ENCODE measurements at places on chromosomes 3 and 15.

- DNase-seq: no peak
Measured at GRCh38 chr3:141830508-141830907, 45.9 kb upstream of the ATP1B3 start.

DNA sequence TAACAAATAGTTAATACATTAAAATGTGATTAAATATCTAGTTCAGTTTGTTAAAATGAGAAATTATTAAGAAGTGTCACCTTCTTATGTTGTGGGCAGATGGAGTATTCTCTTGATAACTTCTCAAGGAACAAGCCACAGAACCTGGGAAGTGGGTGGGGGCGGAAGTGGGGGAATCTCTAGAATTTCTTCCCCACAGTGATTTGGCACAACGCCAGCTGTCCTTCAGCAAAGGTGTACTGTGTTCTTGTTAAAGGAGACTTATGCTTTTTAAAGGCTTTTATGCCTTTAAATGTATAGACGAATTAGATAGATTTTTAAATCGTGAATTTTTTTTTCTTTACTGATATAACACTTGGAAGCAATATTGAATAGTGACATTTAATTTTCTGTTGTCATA lies 42.4 kb downstream of the SEC22A start:
- DNase-seq: no peak

- DNase-seq: no peak
Measured at GRCh38 chr3:133529809-133530208, 43.7 kb upstream of the CDV3 start.

DNA sequence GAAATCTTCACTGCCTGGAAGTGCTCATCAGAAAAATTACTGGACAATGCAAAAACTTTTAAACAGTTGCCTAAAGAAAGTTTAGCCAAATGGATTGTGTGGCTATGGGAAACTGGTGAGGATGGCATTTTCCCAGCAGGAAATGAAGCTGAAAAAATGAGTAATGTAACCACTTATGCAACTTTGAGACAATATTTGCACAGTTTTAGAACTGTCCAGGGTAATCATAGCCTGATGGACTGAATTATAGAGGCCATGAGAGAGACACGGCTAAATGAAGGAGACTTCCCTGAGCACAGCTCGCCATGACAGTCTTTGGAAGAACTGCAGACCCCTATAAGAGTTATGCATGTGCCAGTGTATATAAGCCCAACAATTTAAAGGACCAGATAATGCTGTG lies 881.5 kb downstream of the VGLL3 start:
- DNase-seq: no peak

GRCh38 chr3:137990427-137990826 lies 19.5 kb upstream of the CLDN18 start:
- DNase-seq: no peak

- DNase-seq: no peak
Measured at GRCh38 chr3:16031434-16031833, 143.0 kb upstream of the GALNT15 start.

GRCh38 chr3:18250991-18251390 lies 174.1 kb downstream of the SATB1 start:
- no peak for DNase-seq

DNA sequence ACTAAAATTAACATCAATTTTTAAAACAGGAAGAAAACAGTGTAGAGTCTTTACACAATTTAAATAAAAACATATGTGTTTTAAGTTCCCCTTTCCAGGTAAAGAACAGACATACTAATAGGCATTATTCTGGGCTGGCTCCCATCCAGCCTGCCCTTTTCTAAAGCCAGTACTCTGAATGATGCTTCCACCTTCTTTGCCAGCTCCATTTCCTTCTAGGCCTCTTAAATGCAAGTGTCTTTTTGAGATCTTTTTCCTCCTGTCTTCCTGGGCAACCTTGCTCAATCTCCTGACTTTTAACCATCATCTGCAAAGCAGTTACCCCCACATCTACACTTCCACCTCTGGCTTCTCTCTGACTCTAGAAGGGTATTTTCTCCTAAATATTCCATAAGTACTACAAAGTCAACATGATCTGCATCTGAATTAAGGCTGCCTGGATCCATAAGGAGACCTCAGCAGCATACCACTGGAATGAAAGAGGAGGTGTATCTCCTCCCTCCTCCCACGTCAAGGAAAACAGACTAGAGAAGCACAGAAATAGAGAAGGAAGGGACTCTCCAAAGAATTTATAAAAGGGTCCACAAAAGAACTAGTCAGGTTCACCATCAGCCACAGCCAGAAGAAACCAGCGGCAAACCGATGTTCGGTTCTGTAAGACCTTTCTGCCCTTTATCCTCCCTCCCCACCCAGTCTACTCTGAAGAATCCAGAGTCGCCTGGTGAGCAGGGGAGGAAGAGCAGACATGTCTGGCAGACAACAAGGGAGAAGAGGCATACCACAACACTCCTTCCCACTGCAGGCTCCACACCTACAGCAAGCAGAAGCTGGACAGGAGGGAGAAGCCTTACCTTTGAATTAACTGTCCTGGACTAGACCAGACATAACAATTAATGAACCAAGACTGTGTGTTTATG lies 47.1 kb downstream of the GOLIM4 start:
- DNase-seq: no peak

GRCh38 chr3:122942937-122943827 lies 84.4 kb downstream of the SEMA5B start:
- DNase-seq: peak; percentile 11

- DNase-seq: no peak
Measured at GRCh38 chr15:80606511-80607071, 88.5 kb upstream of the ABHD17C start.

GRCh38 chr3:193972832-193973231 lies 163.1 kb upstream of the HES1 start:
- DNase-seq: no peak

DNA sequence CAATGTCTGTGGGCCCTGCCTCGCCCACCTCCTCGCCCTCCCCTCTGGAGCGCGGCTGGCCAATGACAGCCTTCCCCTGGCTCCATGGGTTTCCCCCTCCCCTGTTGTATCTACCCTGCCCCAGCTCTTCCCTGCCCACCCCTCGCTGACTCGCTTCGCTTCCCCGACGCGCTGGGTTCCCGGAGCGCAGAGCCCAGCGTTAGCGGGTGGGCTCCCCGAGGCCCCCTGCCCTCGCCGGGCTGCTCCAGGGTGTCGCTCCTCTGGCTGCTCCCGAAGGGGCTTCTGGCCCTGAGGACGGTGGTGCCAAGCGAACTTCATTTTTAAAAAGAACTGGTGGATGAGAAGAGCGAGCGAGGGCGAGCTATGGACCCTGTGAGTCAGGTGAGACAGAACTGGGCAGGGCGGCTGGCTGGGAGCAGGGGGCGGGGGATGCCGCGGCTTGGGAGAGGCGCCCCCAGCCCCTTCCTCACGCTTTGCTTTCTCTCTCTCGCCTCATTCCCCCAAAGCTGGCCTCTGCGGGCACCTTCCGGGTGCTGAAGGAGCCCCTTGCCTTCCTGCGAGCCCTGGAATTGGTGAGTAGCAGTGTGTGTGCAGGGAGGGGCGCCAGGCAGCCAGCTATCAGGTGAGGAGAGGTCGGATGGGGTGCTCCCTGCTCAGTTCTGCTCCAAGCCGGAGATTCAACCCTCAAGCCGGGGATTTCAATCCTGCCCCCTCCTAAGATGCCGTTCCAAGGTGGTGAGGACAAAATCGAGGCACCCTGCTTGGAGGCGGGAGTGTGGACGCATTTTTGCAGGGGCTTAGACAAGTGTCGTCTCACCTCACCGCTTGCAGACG lies at the start of gene SYNPR:
SYNPR (plus strand) TSS at position 138 of the 834 bp plus-strand sequence.
- DNase-seq: no peak

GRCh38 chr15:40844696-40845030 lies 815 bp downstream of the SPINT1 start:
- no peak for DNase-seq

DNA sequence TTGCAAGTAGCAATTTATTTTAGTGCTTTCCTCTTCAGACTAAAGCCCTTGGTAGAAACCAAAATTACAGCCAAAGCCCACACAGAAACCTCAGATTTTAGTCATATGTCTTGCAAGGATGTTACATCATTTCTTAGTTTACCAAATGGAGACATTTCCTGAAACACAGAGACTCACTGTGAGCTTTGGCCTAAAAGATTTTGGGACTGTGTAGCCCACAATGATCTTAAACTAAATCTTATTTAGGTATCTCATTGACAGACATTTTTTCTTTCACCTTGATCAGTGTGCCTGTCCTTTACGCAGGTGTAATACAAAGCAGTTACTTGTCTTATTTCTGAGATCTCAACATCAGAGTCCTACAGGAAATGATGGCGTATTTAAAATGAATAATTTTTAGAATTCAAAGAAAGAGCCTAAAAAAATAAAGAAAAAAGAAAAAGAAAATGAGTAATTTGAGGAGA lies 27.8 kb upstream of the AP4E1 start:
- DNase-seq: peak; percentile 43

- no peak for DNase-seq
Measured at GRCh38 chr15:79122991-79123390, 32.4 kb upstream of the RASGRF1 start.

GRCh38 chr3:172087602-172088580 lies 48.5 kb downstream of the FNDC3B start:
- DNase-seq: no peak

GRCh38 chr15:58987036-58987435 lies 427 bp upstream of the RNF111 start:
- DNase-seq: no peak

Data from AG04450 (cell line).